ENCODE measurements at places on chromosomes 5 and 9. TPM values are rescaled to one million over a fixed set of nuclear protein-coding genes. Genes with fewer than 3 reads are reported as not detected.
A peak's percentile ranks its signal among the peaks of the same experiment; 100 is the strongest.

The SLC46A2 gene
- not detected for total RNA-seq

The DHX29 gene
- total RNA-seq = 24.7 TPM

DNA sequence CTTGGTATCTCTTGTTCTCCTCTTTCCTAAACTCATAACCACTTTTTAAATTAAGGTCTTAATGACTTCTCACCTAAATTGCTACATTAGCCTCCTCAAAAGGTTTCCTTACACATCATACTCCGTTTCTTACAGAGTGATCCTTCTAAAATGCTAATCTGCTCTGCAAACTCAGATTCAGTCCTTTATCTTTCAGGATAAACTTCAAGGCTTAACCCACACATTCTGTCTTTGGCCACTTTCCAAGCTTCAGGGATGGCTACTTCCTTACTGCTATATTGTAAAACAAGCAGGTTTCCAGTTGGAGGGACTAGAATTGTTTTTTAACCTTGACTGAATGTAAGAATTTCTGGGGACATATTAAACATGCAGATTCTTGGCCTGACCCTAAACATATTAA is 105.5 kb upstream of the CHD1 start:
- peak; percentile 86 for DNase-seq

GRCh38 chr5:157610990-157611389 is 35.4 kb upstream of the ADAM19 start:
- no peak for DNase-seq

DNA sequence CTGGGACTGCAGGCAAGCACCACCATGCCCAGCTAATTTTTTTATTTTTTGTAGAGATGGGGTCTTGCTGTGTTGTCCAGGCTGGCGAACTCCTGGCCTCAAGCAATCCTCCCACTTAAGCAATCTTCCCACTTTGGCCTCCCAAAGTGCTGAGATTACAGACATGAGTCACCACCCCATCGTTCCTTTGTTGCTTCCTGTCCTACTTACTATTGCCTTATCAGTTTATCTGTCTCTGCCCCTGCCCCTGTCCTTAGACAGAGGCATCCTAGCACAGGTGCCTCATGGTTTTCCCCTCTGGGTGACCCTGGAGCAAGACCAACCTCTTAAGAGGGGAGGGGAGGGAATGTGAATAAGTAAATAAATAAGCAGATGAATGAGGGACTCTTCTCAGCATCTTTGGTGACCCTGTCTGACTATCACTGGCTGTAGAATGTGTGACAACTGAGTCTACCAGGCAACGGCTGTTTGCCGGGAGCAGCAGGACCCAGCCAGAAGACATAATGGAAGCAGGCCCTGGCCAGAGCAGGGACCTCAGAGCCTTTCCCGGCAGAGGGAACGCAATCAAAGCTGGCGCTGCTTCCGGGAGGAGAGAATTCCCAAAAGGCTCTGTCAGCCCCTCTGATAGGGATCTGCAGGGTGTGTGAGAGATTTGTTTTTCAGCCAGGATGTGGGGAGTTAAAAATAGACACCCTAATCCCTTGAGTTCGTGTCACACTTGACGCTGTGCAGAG is 43.8 kb upstream of the DAB2IP start:
- no peak for DNase-seq

DNA sequence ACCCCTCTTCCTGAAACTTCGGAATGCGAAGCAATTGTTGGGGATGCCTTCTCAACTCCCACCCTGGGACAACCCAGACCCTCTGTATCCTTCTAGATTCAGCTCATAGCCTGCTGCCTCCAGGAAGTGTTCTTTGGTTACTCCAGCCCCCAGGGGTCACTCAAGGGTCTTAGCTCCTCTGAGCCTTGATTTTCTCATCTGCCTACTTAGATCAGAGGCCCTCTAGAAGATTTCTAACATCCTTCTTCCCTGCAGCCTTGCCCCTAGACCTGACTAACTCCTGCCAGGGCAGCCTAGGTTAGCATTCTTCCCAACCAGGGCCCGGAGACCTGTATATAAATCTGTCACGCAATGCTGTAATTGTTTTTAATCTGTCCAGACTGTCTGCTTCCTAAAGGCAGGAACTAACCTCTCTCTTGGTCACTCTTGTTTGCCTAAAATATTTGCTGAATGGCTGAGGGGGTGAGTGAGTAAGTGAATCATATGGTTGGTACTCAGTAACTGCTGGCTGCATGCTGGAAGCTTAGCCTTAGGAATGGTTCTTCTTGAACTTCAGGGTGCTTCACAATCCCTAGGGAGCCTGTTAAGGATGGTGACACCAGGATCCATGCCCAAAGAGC is 8.2 kb downstream of the GALNT10 start:
- no peak for DNase-seq

DNA sequence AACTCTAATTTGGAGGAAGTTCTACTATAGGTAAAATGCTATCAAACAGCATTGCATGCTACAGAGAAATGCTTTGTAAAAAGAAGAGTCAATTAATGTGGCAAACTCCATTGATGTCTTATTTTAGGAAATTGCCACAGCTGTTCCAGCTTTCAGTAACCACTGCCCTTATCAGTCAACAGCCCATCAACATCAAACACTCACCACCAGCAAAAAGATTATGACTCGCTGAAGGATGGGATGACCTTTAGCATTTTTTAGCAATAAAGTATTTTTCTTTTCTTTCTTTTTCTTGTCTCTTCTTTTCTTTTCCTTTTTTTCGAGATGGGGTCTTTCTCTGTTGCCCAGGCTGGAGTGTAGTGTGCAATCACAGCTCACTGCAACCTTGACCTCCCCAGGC is 26.0 kb downstream of the CRHBP start:
- no peak for DNase-seq

DNA sequence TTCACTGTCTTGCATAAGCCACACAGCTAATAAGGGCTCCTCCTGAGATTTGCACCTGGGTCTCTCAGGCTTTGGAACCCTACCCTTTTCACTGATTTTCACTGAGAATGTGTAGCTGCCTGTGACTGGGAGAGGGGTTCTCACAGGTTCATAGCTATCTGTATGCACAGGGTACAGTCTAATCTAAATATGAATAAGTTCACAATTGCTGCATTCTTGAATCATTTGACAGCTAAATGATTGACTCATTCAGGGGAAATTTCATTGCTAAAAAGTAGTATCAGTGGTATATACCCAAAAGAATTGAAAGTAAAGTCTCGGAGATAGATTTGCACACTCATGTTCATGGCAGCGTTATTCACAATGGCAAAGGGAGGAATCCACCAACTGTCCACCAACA is 140.7 kb downstream of the BOD1 start:
- DNase-seq = no peak

DNA sequence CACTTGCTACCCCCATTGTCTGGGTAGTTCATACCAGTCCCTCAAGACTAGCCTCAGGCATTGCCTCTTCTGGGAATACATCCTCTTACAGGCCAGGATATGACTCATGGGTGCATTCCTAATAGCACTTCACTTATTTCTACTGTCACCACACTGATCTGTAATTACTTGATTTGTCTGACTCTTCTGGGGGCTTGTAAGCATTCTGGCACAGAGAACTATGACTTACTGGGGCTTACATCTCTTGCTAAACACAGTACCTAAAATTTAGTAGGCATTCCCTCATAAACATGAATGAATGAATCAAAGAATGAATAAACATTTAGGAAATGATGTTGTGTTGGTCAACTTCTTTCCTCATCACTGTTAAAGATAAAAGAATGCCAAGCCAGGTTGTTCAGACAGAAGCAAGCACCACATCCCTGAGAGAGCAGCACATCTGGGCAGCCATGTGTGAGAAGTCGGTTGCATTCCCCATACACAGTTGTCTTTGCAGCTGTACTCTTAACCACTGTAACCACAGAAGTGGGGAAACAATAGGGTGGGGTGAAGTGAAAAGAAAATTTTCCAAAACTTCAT is 27.6 kb downstream of the IL7R start:
- DNase-seq = no peak

DNA sequence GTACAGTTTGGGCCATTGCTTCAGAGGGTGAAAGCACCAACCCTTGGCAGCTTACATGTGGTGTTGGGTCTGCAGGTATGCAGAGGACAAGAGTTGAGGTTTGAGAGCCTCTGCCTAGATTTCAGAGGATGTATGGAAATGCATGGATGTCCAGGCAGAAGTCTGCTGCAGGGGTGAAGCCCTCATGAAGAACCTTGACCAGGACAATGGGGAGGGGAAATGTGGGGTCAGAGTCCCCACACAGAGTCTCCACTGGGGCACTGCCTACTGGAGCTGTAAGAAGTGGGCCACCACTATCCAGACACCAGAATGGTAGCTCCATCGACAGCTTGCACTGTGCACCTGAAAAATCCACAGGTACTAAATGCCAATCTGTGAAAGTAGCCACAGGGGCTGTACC is 113.6 kb upstream of the SPATA31C2 start:
- DNase-seq = no peak
